ENCODE measurements at places on chromosomes 6 and 20. TPM values are rescaled to one million over a fixed set of nuclear protein-coding genes. Genes with fewer than 3 reads are reported as not detected.

- H3K36me3 ChIP-seq, result no peaks in the 10 kb centered on the region
- H3K27ac ChIP-seq, result no peak overlapping the region
- H3K4me3 ChIP-seq, result no peak overlapping the region
- H3K27me3 ChIP-seq, result no peaks in the 10 kb centered on the region
Observed at GRCh38 chr20:51595744-51596143, 53.2 kb upstream of the NFATC2 start.

DNA sequence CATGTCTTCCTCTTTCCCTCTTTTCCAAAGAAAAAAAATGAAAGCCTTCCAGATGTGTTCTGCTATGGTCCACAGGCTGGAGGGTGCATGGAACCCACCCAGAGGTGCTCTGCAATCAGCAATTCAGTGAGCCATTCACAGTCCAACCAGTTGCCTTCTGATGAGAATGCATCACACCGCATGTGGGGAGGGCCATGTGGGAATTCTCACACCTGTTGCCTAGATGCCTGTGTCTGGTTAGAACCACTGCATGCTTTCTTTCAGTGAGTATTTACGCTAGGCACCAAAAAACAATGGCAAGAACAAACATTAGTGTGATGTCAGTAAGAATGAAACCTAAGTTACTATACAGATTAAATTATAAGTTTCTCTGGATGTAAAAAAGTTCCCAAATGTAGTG, 311.6 kb upstream of the CDYL start:
- no peak overlapping the region for H3K27ac ChIP-seq
- no peak for DNase-seq
- H3K36me3 ChIP-seq, result no peaks in the 10 kb centered on the region
- no peak overlapping the region for H3K4me3 ChIP-seq
- H3K4me1 ChIP-seq, result no peaks in the 10 kb centered on the region
- H3K27me3 ChIP-seq, result no peaks in the 10 kb centered on the region

GRCh38 chr6:41371461-41371991, 36.1 kb downstream of the NCR2 start:
- H3K4me3 ChIP-seq, result peak overlapping the region; percentile 59
- peaks cover 54% of the 10 kb centered on the region for H3K4me1 ChIP-seq
- peaks cover 29% of the 10 kb centered on the region for H3K27me3 ChIP-seq
- DNase-seq, result peak; percentile 61
- no peak overlapping the region for H3K27ac ChIP-seq

DNA sequence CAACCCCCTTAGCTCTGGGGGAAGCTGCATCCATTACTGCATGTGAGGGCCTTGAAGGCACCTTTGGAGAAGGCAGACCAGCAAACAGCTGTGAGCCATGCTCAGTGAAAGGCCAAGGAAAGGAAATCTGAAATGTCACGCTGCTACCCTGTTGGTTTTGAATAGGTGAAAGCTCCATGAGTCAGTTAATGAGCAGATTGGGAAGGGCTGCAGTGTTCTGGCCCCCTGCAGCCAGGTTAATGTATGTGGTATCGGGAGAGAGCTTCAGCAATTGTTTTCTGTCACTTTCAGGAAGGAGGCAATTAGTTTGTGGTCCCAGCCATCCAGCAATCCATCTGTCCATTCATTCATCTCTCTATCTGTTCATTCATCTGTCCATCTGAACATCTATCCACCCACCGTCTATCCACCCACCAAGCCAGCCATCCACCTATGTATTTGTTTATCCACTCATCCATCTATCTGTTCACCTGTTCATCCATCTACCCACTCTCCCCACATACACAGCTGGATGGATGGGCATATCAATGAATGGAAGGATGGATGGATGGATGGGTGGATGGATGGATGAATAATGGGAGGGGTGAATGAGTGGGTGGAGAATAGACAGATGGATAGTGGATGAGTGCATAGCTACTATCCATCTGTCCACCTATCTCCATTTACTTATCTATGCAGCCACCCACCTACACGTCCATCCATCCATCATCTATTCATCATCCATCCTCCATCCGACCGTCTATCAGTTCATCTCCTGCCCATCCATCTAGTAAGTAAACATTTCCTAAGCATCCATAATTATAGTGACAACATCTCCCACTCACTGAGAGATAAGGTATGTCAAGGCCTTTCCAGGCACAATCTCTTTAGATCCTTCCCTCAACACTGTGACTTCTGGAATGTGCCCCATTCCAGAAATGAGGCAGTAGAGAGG, 16.0 kb downstream of the PCK1 start:
- no peak overlapping the region for H3K27ac ChIP-seq
- H3K36me3 ChIP-seq, result no peaks in the 10 kb centered on the region
- no peaks in the 10 kb centered on the region for H3K4me1 ChIP-seq
- no peak overlapping the region for H3K4me3 ChIP-seq

- no peaks in the 10 kb centered on the region for H3K27me3 ChIP-seq
- no peak for DNase-seq
- peaks cover 34% of the 10 kb centered on the region for H3K4me1 ChIP-seq
- H3K27ac ChIP-seq, result no peak overlapping the region
- H3K4me3 ChIP-seq, result no peak overlapping the region
- H3K36me3 ChIP-seq, result no peaks in the 10 kb centered on the region
Observed at GRCh38 chr20:18007534-18008292, 38.9 kb downstream of the MGME1 start.

DNA sequence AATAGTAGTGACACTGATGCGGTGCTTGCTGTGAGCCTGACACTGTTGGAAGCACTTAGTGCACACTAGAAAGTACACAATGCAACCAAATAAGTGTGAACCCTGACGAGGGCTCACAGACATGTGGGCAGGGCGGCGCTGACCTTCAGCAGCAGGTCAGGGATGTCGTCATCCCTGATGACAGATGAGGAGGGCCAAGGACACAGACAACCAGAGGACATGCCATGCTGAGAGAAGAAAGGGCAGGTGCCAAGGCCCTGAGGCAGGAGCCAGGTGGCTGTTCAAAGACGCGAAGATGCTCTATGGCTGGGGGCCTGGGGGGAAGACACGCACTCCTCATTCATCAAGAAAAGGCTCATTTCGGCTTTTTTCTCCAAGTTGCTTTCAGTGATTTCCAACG, 176.4 kb upstream of the CST7 start:
- no peak overlapping the region for H3K4me3 ChIP-seq
- H3K36me3 ChIP-seq, result no peaks in the 10 kb centered on the region
- H3K27me3 ChIP-seq, result no peaks in the 10 kb centered on the region
- no peaks in the 10 kb centered on the region for H3K4me1 ChIP-seq
- no peak overlapping the region for H3K27ac ChIP-seq

DNA sequence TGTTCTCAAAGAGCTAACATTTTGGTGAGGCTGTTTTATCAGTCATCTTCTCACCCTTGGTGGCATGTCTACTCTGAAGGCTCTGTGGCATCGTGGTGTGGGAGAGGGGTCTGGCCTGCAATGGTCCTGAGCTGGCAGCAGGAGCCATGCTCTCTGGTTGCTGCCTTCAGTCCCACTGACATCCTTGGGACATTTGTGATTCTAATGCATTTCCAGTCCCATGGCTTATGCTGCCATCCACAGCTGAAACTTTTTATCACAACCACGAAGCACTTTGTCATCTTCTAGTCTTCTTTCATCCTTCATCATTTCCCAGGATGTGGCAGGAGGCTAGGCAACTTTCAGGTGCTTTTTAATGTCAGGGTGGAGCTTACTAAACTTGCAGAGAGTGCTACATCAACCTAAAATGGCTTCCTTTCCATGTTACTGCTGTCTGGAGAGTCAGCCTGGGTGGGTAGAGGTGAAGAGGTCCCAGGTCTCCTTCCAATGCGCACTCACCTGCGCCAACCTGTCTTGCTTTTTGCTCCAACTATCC, 77.1 kb downstream of the GPR63 start:
- H3K36me3 ChIP-seq, result no peaks in the 10 kb centered on the region
- no peak overlapping the region for H3K27ac ChIP-seq

- DNase-seq, result peak; percentile 60
- H3K36me3 ChIP-seq, result no peaks in the 10 kb centered on the region
- H3K27ac ChIP-seq, result no peak overlapping the region
- H3K27me3 ChIP-seq, result no peaks in the 10 kb centered on the region
- no peak overlapping the region for H3K4me3 ChIP-seq
Observed at GRCh38 chr6:15327271-15327670, 81.4 kb downstream of the JARID2 start.

DNA sequence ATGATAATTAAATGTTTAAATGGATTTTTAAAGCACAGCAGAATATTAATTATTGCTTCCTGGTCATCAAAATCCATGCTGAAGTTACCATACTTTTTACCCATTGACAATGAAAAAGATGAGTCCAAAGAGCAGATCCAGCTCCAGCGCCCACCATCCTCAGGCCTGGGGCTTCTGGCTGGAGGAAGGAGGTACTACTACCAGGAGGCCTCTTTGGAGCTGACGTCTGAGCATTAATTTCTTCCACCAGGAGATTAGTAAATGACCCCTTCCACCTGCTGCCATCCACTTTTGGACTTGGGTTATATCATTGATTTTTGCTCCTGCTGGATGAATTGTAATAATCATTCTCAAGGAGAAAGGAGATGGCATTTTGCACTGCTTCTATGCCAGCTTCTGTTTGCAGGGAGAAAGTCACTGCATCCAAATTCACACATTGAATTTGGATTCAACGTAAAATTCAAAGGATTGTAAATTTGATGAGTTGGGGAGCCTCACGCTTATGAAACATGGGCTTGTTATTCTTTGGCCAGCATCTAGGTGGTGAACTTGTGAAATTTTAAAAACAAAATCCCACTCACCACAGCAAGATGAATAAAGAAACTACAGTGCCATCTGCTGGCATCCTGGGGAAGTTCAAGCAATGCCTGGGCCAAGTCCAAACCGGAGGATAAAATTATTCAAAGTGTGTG, 121.8 kb downstream of the SASH1 start:
- no peak overlapping the region for H3K27ac ChIP-seq
- H3K4me3 ChIP-seq, result no peak overlapping the region
- peak; percentile 62 for DNase-seq
- H3K36me3 ChIP-seq, result no peaks in the 10 kb centered on the region
- H3K27me3 ChIP-seq, result no peaks in the 10 kb centered on the region
- H3K4me1 ChIP-seq, result no peaks in the 10 kb centered on the region

GRCh38 chr6:13457577-13457976, 29.8 kb downstream of the GFOD1 start:
- no peaks in the 10 kb centered on the region for H3K27me3 ChIP-seq
- no peak for DNase-seq
- peaks cover 50% of the 10 kb centered on the region for H3K4me1 ChIP-seq
- H3K36me3 ChIP-seq, result peaks cover 5% of the 10 kb centered on the region
- H3K27ac ChIP-seq, result no peak overlapping the region

DNA sequence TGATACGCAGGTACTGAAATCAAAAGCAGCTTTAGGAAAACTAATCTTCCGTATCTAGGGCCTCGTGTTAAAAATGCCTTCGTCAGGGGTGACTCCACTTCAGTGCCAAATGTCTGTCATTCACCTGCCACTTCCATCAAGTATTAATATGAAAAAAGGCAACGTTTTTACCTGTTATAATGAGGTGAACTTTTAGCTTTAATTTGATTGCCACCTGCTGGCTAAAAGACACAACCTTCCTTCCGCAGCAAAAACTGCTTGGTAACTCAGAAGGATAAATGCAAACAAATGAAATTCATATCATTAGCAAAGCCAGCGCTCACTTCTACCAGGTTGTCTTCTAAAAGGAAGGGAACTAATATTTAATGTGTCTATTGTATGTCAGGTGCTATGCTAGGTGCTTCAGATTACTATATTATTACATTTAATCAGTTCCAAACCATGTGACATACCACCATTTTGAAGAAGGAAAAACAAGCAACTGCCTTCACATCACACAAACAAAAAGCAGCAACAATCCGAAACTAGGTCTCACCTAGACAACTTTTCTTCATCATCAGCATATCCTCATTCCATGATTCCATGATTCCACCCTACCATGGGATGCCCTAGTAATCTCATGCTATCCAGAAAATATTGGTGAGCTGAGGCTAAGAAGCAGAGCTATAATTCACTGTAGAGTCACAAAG, 20.6 kb upstream of the ARHGAP18 start:
- no peaks in the 10 kb centered on the region for H3K27me3 ChIP-seq
- H3K36me3 ChIP-seq, result no peaks in the 10 kb centered on the region
- no peak overlapping the region for H3K27ac ChIP-seq
- no peaks in the 10 kb centered on the region for H3K4me1 ChIP-seq
- DNase-seq, result peak; percentile 65
- no peak overlapping the region for H3K4me3 ChIP-seq

GRCh38 chr6:32079566-32080290, 29.4 kb downstream of the TNXB start:
- H3K4me3 ChIP-seq, result no peak overlapping the region
- H3K27ac ChIP-seq, result no peak overlapping the region
- no peaks in the 10 kb centered on the region for H3K36me3 ChIP-seq
- H3K27me3 ChIP-seq, result no peaks in the 10 kb centered on the region

GRCh38 chr6:159875194-159875593, 15.6 kb upstream of the MAS1 start:
- DNase-seq, result no peak
- no peak overlapping the region for H3K27ac ChIP-seq
- H3K36me3 ChIP-seq, result no peaks in the 10 kb centered on the region
- no peaks in the 10 kb centered on the region for H3K4me1 ChIP-seq
- no peak overlapping the region for H3K4me3 ChIP-seq

GRCh38 chr6:67768972-67769371, 866.1 kb upstream of the ADGRB3 start:
- H3K36me3 ChIP-seq, result no peaks in the 10 kb centered on the region
- no peak overlapping the region for H3K27ac ChIP-seq
- H3K27me3 ChIP-seq, result no peaks in the 10 kb centered on the region

- no peak overlapping the region for H3K27ac ChIP-seq
- DNase-seq, result no peak
- H3K4me1 ChIP-seq, result no peaks in the 10 kb centered on the region
- no peaks in the 10 kb centered on the region for H3K27me3 ChIP-seq
Observed at GRCh38 chr6:69456086-69456485, 340.7 kb downstream of the LMBRD1 start.

DNA sequence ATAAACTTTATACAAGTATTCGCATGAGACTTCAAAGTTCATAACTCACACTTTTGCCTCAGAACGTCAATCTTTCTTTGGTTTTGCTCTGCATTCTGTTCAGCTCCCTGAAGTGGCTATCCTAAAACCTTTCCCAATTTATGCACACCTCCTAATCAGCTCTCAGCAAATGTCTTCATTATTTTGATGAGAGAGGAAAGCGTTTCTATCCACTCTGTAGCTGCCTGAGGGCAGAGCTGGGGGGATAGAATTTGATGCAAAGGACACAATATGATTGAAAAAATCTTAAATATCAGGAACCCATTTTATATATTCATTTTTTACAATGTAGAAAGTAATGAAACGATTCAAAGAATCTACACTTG, 66.8 kb downstream of the MOXD1 start:
- DNase-seq, result no peak
- H3K4me1 ChIP-seq, result no peaks in the 10 kb centered on the region

- no peak overlapping the region for H3K4me3 ChIP-seq
- no peaks in the 10 kb centered on the region for H3K27me3 ChIP-seq
- no peak for DNase-seq
- no peaks in the 10 kb centered on the region for H3K4me1 ChIP-seq
Observed at GRCh38 chr6:53581173-53581773, 36.4 kb upstream of the GCLC start.

- H3K4me1 ChIP-seq, result no peaks in the 10 kb centered on the region
- no peaks in the 10 kb centered on the region for H3K27me3 ChIP-seq
- H3K27ac ChIP-seq, result no peak overlapping the region
- no peak overlapping the region for H3K4me3 ChIP-seq
- H3K36me3 ChIP-seq, result no peaks in the 10 kb centered on the region
- no peak for DNase-seq
Observed at GRCh38 chr20:9035126-9035525, 33.8 kb upstream of the PLCB4 start.

EDN1 gene
- total RNA-seq, result 2.6 TPM

MYL9 gene
- 3.8 TPM for total RNA-seq

CST5 gene
- total RNA-seq, result not detected

COX4I2 gene
- not detected for total RNA-seq

TSPYL1 gene
- 98.9 TPM for total RNA-seq

GPLD1 gene
- 6.2 TPM for total RNA-seq

GTPBP2 gene
- 103 TPM for total RNA-seq

MAP3K5 gene
- 34.1 TPM for total RNA-seq

MCUR1 gene
- total RNA-seq, result 11.2 TPM

TNFRSF6B gene
- not detected for total RNA-seq

All from B cell (primary cell).